ENCODE measurements at places on chromosomes 7 and 10.

- DNase-seq: no peak
These were observed 62.8 kb downstream of the TACC2 start for GRCh38 chr10:122051609-122052385.

DNA sequence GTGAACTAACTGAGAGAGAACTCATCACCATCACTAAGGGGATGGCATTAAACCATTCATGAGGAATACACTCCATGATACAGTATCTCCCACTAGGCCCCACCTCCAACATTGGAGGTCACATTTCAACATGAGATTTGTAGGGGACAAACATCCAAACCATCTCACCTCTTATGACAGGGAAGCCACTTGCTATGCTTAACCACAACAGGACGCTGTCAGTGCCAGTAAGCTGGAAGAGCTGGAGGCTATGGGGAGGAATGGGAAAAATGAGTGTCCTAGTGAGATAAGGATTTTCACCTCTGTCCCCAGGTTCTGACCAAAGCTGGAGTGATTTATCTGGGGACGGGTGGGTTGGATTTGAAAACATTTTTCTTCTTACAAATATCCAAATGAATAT lies 17.6 kb downstream of the PLCE1 start:
- no peak for DNase-seq

DNA sequence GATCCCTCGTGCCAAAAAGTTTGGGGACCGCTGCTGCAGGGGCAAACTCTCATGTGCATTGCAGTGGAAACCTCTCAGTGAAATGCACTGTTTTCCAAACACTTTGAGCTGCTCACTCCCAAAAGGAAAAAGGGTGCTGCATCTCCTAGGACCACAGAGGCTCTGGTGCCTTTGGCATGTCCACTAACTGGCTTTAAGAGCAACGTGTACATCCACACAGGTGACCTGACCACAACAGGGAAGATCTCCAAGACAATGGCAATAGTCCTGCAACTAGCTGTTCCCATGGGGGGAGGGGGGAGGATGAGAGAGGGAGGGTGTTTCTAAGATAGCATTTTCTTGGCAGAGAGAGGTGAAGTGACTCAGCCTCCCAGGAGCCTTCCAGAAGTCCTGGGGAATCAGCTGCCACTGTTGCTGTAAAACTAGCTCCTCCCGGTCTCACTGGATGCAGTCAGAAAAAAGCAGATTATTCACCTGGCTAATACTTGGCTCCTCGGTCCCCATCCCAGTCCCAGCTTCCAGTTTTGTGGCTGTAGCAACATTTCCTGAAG lies 181.7 kb downstream of the HECW1 start:
- no peak for DNase-seq

DNA sequence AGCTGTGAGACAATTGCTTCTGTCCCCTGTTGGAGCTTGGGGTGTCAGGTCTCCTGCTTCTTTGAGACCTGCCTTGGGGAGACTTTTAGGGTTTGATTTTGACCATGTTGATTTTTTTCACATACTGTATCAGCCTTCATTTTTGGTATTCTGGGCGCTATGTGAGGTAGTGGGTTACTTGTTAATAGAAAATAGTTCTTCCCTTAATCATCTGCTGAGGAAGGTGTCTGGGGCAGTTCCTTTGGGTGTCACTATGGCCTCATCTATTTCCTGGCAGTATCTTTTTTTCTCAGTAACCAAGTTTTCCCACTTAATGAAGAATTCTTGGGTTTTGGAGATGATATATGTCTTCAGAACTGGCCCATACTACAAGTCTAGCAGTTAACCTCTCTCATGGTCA lies 4.6 kb upstream of the NOLC1 start:
- no peak for DNase-seq

DNA sequence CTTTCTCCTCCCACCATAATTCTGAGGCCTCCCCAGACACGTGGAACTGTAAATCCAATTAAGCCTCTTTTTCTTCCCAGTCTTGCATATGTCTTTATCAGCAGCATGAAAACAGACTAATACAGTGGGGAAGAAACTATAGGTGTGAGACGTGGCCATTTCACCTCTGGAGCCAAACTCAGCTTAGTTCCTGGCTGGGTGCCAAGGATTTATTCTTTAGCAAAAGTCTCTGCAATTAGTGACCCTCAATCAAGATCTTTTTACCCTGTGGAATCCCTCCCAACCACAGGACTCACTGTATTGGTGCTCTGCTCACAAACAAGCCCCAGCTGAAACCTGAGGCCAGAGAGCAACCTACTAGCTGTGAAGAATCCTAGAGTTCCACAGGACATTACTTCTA lies 28.1 kb upstream of the SFTPD start:
- no peak for DNase-seq

GRCh38 chr7:1829111-1829510 lies 159.0 kb downstream of the ELFN1 start:
- DNase-seq: no peak

DNA sequence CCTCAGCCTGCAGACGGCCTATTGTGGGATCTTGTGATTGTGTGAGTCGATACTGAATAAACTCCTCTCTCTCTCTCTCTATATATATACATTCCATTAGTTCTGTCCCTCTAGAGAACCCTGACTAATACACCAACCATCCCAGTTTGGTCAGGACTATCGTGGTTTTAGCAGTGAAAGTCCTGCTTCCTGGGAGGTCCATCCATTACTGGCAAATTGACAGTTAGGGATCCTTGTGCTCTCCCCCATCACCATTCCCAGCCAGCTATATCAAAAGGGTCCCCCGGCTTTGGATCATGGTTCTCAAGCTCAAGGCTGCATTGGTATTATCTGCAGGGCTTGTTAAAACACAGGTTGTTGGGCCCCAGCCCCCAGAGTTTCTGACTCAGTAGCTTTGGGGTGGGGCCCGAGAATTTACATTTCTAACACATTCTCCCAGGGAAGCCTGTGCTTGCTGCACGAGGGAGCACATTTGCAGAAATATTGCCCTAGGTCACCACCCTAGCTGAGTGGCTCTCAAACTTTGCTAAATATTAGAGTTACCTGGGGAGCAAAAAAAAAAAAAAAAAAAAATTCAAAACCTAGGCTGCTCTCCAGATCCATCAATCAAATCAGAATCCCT lies 899.1 kb upstream of the AUTS2 start:
- DNase-seq: no peak

DNA sequence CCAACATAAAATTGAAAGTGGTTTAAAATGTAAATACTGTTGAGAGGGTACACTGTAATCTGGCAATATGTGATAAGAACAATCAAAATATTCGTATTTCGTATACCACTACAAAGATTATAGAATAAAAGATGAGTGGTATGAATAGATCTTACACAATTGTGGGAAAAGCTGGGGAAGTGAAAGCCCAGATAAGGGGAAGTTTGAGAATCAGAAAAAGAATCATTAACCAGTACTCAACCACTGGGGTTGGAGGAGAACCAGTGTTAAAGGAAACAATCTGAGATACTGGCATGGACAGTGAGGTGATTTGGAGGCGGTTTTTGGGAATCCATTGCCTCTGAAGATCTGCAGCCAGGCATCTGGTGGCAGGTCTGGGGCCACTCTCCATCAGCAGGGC lies 59.7 kb upstream of the CDK14 start:
- no peak for DNase-seq

GRCh38 chr7:143455491-143455890 lies 12.2 kb downstream of the TAS2R60 start:
- DNase-seq: no peak

DNA sequence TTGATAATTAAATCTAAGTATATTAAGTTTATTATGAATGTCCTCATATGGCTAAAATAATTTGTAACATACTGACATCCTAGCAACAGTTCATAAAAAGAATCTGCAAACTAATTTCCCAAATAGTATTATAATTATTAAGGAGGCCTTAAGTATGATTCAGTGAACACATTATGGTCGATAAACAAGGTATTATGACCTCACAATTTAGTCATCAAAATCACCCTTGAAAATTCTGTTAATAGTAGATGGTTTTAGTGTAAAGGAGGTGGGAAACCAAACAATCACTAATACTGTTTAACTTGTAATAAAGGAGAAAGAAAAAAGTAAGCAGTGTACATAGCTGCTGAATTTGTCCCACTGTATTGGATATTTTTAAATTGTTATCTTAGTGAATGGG lies 2.1 kb downstream of the ETV1 start:
- no peak for DNase-seq

DNA sequence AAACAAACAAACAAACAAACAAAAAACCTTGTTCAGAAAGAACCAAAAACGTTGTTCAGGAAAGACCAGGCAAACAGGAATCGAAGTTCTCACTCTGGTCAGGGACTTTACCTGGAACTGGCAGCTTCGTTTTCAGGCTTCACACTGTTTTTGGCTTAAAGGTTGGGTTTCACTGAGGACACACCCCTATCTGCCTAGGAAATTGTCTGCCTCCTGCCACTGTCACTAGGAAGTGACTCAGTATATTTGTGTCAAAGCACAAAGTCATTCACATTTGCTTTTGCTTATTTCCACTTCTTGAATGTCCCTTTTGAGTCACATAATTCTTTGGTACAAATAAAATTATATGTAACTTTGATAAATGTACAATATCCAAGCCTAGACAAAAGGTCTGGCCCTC lies 37.9 kb downstream of the PNLIPRP3 start:
- no peak for DNase-seq

DNA sequence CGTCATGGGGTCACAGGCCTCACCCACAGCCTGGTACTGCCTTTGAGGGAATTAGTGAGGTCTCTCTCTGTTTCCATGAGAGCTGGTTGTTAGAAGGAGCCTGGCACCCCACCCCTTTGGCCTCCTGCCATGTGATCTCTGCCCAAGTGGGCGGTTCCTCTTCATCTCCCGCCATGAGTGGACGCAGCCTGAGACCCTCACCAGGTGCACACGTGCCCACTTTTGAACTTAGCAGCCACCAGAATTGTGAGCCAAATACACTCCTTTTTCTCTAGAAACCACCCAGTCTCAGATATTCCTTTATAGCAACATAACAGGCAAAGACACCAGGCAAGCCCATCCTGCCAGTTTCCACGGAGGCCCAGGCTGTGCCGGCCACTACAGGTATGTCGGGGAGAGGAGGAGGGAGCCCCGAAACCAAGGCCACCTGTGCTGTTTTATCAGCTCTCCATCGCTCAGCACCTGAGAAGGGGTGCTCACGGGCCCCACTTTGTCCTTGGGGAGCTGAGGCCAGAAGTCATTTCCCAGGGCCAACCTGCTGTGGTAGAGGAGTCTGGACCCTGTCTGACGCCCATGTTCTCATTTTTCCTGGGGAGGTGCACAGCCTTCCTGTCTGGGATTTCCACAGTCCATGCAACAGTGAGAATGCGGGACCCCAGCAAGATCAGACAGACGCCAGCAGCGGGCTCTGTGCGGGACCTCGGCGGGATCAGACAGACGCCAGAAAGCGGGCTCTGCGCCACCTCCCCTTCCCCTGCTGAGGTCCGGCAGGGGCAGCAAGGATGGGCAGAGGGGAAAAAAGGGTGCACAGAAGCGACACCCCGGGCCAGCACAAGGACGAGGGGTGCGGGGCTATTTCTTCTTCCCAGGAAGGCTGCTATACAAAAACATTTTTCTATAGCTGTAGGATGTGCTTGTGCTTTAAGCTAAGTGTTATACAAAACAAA lies 220.5 kb downstream of the ELFN1 start:
- DNase-seq: no peak

- no peak for DNase-seq
These were observed 285.9 kb downstream of the LRMDA start for GRCh38 chr10:75717126-75717916.

DNA sequence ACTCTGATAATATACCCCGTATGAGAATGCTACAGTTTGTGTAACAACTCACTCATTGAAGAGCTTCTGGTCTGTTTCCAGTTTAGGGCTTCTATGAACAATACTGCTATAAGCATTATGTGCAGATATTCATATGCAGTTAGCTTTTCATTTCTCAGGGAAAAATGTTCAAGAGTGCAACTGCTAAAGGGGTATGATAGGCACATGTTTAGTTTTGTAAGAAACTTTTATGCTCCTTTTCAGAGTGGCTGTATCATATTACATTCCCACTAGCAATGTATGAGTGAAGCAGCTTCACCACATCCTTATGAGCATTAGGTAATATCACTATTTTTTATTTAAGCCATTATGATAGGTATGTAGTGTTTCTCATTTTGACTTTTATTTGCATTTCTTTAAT lies 182.6 kb upstream of the CXCL12 start:
- DNase-seq: no peak

GRCh38 chr7:129401967-129402860 lies 32.0 kb upstream of the STRIP2 start:
- DNase-seq: no peak

DNA sequence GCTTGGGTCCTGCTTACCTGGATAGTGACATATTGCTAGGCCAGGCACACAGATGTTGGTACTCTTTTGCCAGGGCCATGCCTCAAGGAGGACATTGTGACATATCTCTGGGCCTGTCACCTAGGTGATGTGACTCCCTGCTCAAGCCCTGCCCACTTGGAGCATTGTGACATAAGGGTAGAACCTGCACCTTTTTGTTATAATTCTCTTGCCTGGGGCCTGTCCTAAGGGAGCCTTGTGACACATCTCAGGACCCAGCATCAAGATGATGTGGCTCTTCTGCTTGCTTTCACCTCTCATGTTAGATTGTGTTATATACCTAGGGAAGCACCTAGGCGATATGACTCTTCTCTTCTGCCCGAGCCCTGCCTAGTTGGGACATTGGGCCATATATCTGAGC lies 57.4 kb downstream of the ZNF736 start:
- no peak for DNase-seq

Measured in NCI-H2081 (cell line).